ENCODE measurements at places on chromosomes 7 and 10. TPM values are rescaled to one million over a fixed set of nuclear protein-coding genes. Genes with fewer than 3 reads are reported as not detected.

DNA sequence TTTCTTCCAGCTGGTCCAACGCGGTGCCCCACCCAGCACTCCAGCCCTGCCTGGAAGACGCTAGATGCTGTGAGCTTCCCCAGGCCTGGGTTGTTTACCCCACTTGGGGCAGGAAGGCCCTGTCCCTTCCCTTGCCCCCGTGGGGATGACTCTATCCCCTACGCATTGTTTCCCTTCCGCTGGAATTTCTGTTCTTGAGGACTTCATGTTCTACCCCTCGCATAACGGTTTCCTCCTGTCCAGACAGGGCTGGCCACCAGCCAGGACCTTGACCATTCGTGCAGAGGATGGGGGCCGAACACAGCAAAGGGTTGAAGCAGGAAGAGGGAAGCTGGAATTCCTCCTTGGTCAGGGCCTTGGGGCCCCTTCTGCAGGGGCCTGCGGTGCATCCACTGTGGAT lies 14.7 kb upstream of the SERPINE1 start:
- DNase-seq, result no peak

Gene FGL2
- 60.2 TPM for total RNA-seq

DNA sequence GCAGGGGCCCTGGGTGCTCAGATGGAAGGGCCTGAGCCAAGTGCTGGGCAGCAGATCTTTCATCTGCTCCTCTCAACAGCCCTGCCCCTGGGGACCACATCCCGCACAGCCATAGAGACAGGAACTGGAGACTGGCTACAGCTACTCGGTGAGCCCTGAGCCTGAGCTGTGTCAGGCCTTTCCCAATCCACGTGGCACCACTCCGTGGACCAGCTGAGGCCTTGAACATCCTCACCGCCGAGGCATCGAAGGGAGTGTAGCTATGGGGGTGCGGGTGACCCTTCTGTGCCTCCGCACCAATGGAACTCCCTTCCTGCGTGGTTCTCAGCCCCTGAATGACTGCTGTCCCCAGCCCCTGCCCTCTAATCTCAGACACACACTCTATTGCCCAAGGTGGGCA lies 362.7 kb upstream of the SHH start:
- DNase-seq, result no peak

GRCh38 chr10:16986406-16987205 lies 143.0 kb downstream of the CUBN start:
- DNase-seq, result no peak

GRCh38 chr10:86413046-86413728 lies 46.6 kb upstream of the GRID1 start:
- no peak for DNase-seq

DNA sequence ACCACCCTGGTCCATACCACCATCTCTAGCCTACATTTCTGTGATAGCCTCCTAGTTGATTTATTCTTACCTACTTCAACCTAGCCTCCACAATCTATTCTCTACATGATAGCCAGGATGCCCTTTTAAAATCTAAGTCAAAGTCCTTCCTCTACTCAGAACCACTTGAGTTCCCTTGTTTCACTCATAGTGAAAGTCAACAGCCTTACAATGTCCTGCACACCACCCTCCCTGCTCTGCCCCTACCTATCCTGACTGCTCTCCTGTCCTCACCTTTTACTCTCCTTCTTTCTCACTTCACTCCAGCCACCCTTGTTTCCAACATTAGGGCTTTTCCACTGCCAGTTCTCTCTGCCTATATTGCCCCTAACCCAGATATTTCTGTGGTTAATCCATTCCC lies 146.7 kb downstream of the GRM3 start:
- no peak for DNase-seq

Gene LRMDA
- total RNA-seq, result 10.3 TPM

- peak; percentile 10 for DNase-seq
Observed at GRCh38 chr7:30923009-30923773, 11.5 kb downstream of the AQP1 start.

- DNase-seq, result no peak
Observed at GRCh38 chr7:152108359-152108758, 82.9 kb downstream of the GALNT11 start.

- no peak for DNase-seq
Observed at GRCh38 chr10:26057466-26057865, 123.4 kb downstream of the MYO3A start.

Gene ITGB8
- 9.3 TPM for total RNA-seq

Gene LEP
- not detected for total RNA-seq

DNA sequence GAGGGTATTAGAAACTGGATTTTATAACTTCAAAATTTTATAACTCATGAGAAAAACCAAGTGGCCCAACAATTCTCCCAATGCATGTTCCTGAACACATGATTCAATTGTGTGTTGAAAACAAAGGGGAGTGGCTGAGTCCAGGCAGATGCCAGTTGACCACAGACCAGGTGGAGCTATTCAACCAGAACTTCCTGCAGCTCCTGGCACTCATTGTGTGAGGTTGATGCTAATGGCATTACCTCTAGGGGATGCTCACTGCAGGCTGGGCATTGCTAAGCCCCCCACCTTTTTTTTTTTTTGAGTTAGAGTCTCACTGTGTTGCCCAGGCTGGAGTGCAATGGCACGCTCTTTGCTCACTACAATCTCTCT lies 20.3 kb downstream of the MYOF start:
- DNase-seq, result no peak

DNA sequence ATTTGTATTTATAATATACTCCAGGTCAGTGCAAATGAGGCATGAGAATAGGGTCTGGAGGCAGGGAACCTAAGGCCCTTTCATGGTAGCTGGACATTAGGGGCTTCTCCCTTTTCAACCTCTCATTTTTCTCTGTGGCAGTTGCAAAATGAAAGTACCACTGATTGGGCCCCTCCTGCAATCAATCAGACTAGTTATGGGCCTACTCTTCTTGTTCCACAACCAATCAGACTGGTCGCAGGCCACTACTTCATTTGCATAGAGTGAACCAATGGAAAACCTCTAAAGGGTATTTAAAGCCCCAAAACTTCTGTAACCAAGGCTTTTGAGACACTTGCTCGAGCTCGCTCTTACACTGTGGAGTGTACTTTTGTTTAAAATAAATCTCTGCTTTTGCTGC lies 10.0 kb upstream of the PRPS1L1 start:
- no peak for DNase-seq

- no peak for DNase-seq
Observed at GRCh38 chr10:17213646-17214349, 12.3 kb upstream of the TRDMT1 start.

Gene OR9A2
- not detected for total RNA-seq

DNA sequence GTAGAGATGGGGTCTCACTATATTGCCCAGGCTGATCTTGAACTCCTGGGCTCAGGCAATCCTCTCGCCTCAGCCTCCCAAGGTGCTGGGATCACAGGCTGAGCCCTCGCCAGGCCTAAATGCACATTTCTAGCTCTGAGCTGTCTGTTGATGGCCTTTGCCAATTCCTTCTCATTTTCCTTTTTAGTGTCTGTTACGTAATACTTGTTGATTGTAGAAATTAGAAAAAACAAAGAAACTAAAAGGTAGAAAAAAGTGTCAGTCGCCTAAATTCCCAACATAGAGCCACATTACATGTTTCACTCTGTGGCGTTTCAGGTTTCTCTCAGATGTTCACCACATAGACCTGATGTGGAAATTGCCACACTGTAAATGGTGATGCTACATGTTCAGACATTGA lies 44.0 kb upstream of the RASGEF1A start:
- DNase-seq, result no peak

GRCh38 chr7:140230516-140230860 lies 53.7 kb upstream of the KDM7A start:
- DNase-seq, result peak; percentile 89

Gene CALHM3
- not detected for total RNA-seq

DNA sequence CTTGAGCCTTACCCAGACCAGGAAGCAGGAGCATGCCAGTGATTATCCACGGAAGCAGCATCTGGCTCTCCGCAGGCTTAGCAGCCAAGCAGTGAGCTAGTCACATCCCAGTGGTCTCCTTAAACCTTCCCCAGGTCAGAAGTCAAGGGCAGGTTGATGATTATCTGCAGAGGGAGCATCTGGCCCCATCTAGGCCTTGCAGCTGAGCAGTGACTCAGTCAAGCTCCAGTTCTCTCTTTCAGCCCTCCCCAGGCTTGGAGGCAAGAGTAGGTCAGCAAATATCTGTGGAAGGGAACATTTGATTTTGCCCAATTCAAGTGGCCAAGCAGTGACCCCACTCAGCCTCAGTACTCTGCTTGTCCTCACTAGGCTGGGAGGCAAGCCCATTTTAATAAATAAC lies 61.6 kb downstream of the ANKRD7 start:
- DNase-seq, result no peak

Gene ECD
- total RNA-seq, result 20.5 TPM

DNA sequence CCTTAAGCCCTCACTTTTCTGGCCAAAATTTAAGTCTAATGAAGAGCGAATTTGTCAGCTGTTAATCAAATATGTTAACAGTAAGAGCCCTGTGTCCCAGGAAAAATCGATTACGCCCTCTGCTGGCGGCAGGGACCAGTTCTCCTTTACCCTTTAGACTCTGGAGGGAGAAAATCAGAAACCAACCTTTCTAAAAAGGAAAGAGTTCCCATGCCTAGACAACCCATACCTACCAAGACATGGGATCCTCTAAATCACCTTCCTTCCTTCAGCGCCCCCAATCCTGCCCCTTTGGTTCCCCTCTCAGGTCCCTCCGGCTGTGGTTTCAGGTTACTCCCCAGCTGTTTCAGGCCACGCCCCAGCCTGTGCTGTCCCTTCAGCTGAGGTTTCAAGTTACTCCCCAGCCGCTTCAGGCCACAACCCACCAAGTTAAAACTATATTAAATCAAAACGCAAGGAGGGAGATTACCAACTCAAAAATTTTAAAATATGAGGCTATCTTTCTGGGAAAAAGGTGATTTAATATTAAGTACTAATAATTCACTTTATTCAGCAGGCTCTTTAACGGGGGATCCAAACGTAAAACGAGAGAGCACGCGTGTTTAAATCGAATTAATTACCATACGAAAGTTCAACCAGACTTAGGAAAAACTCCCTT lies 1.4 kb upstream of the AKR1B15 start:
- peak; percentile 72 for DNase-seq

- no peak for DNase-seq
Observed at GRCh38 chr10:26555719-26556368, 117.7 kb downstream of the APBB1IP start.

DNA sequence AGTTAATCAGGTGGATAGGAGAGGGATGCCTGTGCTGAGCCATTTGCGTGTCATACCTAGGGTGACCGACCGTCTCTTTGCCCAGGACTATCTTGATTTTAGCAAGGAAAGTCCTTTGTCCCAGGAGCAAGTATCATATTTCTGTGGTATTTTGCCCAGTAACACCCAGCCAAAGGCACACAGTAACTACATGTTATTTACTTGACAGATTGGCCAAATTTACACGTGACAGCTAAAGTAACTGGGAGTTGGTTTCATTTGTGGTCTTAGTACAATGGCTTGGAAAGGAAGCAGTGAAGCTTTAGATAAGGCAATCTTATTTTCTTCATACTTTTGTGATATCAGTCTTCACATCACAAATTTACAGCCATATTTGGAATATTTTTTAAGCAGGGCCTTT lies 142.1 kb downstream of the JCAD start:
- DNase-seq, result no peak

Gene PPP2R2D
- 27.8 TPM for total RNA-seq

DNA sequence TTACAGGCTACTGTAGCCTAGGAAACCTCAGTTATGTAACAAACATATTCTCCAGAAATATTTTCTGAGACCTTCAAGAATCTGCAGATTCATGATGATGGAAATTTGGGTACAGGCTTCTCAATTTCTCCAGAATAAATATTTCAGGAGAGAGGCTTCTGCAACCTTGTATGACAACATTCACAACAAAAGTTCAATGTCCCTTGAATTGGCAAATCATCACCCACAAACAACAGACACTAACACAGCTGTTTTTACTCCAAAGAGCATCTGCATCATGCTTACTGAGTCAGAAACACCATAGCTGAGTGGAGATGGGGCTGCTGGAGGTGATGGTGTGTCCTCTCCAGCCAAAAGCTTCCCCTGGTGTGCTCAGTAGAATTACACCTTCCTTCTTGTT lies 9.3 kb upstream of the COBL start:
- DNase-seq, result no peak

DNA sequence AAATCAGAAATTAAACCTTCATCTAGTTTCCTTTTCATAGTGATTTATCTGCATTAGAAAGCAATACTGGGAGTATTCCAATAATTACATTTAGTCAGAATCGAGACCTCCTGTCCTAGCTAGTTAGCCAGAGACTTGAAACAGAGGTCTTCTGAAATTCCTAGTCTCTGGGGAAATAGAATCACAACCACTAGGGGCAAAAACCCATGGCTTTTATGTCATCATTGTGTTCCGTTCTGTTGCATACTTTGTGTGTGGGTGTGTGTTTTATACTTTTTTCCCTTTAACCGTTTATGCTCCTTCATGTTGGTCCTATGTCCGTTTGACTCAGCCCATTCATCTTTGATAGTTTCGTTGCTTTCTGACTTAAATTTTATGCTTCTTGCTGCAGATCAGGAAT lies 79.8 kb downstream of the RALA start:
- no peak for DNase-seq

Gene TBXAS1
- total RNA-seq, result 9.4 TPM

Gene GPNMB
- total RNA-seq, result 21.3 TPM

Gene C7orf33
- total RNA-seq, result not detected
